Smooth muscle cell of the pulmonary artery (primary cell): ENCODE measurements at places on chromosomes 7 and 10. TPM values are rescaled to one million over a fixed set of nuclear protein-coding genes. Genes with fewer than 3 reads are reported as not detected.

The CDHR3 gene
- 3.1 and 9.2 TPM in 2 replicates for total RNA-seq

The ZNF853 gene
- 0.78 and 0.99 TPM in 2 replicates for total RNA-seq

The SPDYE11 gene
- not detected in 2 replicates for total RNA-seq

The VOPP1 gene
- 100 and 132 TPM in 2 replicates for total RNA-seq

The FBXO24 gene
- total RNA-seq: 0.13 and 0.20 TPM in 2 replicates

The FAM171A1 gene
- total RNA-seq: 19.7 and 22.8 TPM in 2 replicates

The MSMB gene
- not detected in 2 replicates for total RNA-seq

The DRGX gene
- total RNA-seq: not detected in 2 replicates

The HHEX gene
- 2.1 and 9.2 TPM in 2 replicates for total RNA-seq
